GF-D8 (cell line): ENCODE measurements at places on chromosomes 4 and X.

DNA sequence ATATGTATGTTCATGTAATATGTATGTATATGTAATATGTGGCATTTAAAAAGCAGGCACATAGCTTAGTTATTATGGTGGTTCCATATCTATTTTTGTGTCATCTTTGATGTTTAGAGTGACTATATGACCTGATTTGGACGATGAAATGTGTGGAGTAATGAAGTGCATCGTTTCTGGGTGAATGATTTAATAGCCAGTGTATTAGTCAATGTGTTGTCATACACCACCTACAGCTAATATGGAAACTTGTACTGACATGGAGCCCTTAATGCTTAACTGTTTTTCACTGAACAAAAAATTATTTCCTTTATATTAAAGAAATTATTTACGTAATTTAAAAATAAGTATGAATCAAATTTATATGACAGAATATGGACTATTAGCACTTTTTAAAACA lies 292.3 kb upstream of the FSTL5 start:
- DNase-seq = no peak

- DNase-seq = no peak
Observed at GRCh38 chrX:131671735-131672134, 127.9 kb downstream of the OR13H1 start.

DNA sequence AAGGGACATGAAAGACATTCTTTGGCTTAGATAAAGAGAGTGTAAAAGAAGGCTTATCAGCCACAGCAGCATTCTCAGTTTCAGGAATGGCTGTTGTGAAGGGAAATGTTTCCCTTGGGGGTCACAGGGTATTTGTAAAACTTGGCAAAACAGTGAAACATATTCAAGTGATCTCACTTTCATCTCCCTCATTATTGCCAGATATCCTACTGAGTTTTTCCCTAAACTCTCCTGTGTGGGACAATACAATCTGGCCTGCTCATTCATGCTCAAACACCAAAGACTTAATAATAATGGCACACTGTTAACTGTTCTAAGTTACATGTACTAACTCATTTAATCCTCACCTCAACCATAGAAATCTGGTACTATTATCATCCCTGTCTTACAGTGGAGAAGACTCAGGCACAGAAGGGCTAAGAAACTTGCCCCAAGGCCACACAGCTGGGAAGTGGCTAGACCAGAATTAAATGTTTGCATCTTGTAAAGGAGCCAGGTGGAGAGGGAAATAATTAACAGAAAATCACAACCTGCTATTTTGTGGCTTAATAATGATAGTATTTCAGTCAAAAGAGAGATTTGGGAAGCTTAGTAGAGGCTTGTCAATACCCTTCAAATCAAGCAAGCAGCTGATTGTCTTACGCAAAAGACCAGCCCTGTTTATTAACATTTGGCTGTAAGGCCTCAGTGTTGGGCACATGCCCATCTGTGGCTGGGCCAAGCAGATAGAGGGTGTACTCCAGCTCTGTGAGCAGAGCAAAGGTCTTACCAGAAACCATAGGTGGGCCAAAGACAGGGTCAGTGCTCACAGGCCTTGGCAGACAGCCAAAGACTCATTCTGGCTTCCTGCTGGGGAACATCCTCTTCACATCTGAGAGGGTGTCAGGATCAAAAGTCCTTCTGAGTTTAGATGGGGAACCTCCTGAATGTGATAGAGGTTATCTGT lies 17.3 kb downstream of the SMPX start:
- no peak for DNase-seq

DNA sequence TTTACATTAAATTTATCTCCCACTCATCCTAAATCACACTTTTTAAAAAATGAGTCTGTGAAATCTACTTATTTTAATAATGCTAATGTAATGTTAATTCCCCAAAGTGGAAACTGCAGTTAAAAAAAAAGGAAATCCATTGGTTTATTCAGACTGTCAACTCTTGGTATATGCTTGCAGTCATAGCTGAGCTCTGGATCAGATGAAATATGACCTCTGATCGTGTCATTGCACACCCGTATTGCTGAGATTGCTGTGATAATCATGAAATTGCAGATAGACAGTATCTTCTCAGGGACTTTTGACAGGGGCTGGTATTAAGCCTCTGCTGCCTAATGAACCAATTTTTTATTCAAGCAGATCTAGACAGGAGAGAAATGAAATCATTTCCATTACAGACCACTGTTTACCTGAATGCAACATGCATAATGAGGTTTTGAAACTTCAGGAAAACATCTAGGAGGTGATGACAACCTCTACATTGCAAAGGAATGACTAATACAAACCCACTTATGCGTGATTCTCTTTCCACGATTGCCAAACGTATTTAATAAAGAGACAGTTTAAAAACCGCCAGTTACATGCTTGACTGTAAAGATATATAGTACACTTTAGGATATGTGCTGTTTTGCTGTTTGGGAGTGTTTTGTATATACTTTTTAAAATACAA lies 138.3 kb upstream of the PUDP start:
- no peak for DNase-seq

DNA sequence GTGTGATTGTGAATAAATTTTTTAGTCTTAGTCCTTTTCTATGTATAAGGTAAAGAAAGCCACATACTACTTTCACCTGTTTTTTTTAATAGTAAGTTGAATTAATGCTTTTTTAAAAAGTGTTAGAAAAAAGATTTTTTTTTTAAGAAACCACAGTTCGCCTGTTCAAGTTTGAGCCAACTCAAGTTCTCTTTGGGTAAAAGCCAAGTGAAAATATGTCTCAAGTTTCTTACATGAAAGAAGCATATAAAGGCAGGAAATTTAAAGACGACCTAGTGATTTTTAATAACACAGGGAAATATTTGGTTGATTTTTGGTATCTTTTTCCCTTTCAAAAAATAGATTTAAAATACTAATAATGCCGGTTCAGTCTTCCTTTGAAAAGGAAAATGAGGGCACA lies 369.9 kb upstream of the NR3C2 start:
- DNase-seq = no peak

DNA sequence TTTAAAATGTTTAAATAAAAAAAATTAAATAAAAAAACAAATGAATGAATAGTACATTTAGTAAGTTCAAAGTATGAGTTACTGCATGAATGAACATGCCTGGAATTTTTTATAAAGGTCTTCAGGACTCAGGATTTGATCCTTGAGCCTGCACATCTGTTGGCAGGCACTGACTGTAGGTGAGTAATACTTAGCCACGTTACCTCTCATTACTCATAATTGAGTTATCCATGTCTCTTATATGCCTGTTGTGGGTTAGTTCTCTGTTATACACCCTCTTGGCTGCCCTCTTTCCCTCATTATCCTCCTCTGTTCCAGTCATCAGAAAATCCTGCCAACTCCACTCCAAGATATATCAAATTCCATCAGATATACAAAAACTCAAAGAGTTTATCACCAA lies 276.0 kb downstream of the FBXW7 start:
- no peak for DNase-seq
